ENCODE measurements at places on chromosomes 5 and 9.
A peak's percentile ranks its signal among the peaks of the same experiment; 100 is the strongest.

GRCh38 chr5:91110686-91111085 lies 272.4 kb downstream of the ARRDC3 start:
- no peak for DNase-seq

GRCh38 chr5:145898171-145898570 lies 25.4 kb upstream of the GRXCR2 start:
- DNase-seq = no peak

- DNase-seq = no peak
Measured at GRCh38 chr5:51382521-51383130, 622 bp upstream of the ISL1 start.

- peak; percentile 21 for DNase-seq
Measured at GRCh38 chr9:131799177-131799823, 59.4 kb upstream of the RAPGEF1 start.

- no peak for DNase-seq
Measured at GRCh38 chr9:3534614-3535404, 9.0 kb upstream of the RFX3 start.

- DNase-seq = no peak
Measured at GRCh38 chr5:21574438-21574837, 1278.7 kb downstream of the CDH12 start.

- no peak for DNase-seq
Measured at GRCh38 chr5:179893076-179893957, 14.4 kb downstream of the TBC1D9B start.

- no peak for DNase-seq
Measured at GRCh38 chr5:96173366-96173765, 211.7 kb upstream of the ELL2 start.

DNA sequence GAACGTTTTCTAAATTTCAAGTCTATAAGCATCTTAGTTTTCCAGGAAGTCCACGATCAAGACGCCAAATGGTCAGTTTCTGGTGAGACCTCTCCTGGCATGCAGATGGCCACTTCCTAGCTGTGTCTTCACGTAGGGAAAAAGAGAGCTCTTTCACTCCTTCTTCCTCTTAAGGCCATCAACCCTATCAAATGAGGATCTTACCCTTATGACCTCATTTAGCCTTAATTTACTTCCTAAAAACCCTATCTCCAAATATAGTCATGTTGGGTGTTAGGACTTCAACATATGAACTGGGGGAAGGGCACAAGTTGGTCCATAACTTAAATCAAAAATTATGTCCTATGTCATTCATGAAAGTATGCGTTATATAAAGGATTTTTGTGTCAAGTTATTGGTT lies 229.5 kb downstream of the ARL15 start:
- DNase-seq = no peak

GRCh38 chr5:144076521-144077083 lies 93.9 kb downstream of the YIPF5 start:
- no peak for DNase-seq

DNA sequence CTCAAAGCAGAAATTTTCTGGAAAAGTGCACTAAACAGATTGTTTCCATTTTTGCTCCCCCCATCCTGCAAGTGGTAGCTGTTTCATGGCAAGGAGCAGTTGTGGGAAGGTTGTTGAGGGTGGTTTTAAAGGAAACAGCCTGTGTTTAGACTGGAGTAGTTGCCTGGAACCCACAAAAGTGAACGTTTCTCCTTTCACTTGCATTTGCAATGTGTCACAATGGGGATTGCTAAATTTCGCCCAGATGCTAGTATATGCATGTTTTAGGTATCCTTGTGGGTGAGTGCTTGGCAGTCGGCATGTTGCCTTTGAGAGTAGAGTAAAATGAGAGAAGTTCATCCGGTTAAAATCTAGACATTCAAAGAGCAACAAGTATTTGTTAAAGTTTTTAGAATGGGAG lies 1099.9 kb upstream of the DMAC1 start:
- DNase-seq = no peak

DNA sequence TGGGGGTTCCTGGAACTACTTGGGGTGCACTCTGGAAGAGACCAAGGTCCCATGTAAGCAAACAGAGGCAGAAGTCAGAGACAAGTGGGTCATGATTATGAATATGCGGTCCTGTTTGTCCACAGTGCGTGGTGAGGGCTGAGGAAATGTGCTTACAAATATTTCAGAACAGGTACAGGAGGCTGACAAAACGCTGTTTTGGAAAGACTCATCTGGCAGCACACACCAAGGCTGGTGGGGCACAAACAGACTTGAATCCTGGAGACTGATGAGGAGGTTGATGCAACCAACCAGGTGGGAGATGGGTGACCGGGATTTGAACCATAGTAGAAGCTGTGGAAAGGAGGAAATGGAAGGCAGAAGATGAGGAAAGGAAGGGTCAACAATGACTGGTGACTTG lies 83.8 kb downstream of the ADRB2 start:
- no peak for DNase-seq

DNA sequence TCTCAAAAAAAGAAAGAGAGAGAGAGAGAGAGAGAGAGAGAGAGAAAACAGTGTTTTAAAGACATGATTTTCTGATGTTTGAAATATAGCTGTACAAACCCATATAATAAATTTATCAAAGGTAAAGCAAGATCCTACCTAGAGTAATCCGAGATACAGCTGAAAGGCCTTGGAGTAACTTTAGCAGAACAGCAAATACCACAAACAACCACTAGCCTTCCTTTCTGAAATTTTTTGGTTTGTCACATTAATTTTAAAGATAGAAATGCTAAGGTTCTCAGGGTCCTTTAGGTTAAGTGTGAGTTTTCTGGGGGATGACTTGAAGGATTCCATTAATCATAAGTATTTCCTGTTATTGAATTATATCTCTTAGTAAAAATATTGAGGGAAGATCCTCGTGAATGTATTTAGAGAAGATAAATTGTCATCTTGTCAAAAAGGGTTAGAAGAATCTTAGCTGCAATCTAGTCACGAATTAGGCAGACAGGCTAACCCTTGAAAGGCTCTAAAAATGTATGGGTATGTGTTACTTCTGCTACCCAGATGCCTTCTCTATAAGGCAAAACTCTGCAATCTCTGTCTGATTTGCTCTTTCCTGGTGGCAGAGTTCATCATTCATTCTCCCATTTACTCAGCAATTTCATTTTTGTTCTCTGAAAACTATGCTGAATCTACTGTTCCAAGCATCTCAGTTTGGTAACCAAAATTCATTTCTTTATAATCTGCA lies 27.3 kb downstream of the F2RL2 start:
- no peak for DNase-seq

GRCh38 chr5:130541617-130542221 lies 623.3 kb downstream of the HINT1 start:
- DNase-seq = no peak

DNA sequence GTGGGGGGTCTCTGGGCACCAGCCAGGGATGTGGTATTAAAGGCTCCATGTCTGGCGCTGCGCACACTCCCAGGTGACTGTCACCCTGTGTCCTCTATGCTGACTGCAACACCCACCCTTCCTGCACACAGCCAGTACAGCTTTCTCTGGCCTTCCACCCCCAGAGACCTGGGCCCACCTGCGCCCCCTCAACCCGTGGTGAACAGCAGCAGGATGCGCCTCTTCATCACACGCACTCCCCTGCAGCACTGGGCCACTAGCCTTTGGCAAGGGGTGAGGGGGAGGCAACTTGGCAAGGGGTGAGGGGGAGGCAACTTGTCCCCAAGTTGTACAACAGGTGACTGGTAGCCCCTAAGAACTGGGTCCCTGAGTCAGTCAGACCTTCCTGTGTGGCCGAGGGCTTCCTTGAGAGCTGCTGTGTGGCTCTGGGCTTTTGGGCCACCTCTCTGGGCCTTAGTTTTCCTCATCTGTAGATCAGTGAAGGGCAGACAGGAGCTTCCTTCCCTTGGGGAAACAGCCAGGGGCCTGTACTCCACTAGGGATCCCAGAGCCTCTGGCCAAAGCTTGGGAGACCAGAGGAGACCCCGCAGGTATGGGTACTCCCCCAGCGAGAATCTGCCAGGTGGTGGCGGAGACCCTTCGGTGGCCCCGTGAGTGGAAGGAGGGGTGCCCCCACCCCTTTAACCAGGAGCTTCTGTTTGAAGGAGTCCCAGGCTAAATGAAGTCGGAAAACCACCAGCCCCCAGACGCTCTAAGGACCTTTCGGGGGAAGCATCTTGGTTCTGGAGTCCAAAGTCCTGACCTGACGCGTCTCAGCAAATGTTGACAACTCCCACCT lies 4.5 kb downstream of the CRAT start:
- DNase-seq = no peak

- no peak for DNase-seq
Measured at GRCh38 chr9:37984278-37984671, 80.3 kb upstream of the SLC25A51 start.

DNA sequence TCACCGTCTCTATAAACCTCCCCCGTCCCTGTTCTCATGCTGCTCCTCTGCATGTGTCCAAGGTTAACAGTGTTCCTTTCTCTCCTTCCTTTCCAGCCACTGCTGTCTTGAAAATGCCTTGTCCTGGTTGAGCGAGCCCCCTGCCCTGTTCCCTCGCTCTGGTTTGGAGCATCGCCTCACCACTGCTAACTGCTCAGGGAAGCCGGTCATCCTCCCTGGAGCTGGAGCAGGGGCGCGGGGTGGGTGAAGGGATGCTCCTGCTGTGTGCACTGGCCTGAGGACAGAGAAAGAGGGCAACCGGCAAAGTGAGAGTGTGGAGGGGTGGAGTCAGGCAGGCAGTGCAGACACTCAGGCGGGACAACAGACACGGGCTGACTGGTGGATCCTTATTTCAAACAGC lies 19.4 kb downstream of the UBE2QL1 start:
- DNase-seq = no peak

- no peak for DNase-seq
Measured at GRCh38 chr5:97093193-97093592, 49.2 kb downstream of the LIX1 start.

GRCh38 chr5:99879791-99880511 lies 655.2 kb upstream of the FAM174A start:
- DNase-seq = no peak

DNA sequence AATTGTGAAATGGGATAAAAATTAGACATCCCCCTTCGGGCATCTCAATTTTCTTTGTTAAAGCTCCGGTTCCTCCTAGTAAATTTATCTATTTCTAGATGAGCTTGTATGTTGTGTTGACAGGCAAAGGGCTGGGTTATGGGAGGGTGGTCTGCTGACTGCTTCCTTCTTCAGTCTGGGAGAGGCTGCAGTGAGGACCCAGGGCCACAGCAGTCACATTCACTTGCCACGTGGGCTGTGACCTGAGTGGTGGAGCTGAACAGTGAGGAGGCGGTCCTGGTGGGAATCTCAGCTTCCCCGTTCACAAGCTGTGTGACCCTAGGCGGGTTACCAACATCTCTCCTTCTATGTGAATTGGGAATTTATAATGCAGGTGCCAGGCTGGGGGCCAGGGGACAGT lies 57.5 kb upstream of the RXRA start:
- DNase-seq = no peak

DNA sequence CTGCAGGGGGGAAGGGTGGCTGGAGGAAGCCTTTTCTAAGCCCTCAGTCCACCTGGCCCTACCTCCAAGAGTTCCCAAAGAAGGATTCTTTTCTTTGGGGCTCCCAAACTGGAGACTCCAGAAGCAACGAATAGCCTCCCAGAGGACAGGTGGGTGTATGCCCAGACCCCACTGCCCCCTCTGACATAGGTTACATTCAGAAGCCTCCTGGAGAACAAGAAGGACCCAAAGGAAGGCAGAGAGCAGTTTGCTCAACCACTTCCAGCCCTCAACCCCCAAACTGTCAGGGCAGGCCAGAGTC lies 10.3 kb downstream of the HK3 start:
- no peak for DNase-seq

- DNase-seq = no peak
Measured at GRCh38 chr5:34977934-34978613, 48.7 kb downstream of the DNAJC21 start.

DNA sequence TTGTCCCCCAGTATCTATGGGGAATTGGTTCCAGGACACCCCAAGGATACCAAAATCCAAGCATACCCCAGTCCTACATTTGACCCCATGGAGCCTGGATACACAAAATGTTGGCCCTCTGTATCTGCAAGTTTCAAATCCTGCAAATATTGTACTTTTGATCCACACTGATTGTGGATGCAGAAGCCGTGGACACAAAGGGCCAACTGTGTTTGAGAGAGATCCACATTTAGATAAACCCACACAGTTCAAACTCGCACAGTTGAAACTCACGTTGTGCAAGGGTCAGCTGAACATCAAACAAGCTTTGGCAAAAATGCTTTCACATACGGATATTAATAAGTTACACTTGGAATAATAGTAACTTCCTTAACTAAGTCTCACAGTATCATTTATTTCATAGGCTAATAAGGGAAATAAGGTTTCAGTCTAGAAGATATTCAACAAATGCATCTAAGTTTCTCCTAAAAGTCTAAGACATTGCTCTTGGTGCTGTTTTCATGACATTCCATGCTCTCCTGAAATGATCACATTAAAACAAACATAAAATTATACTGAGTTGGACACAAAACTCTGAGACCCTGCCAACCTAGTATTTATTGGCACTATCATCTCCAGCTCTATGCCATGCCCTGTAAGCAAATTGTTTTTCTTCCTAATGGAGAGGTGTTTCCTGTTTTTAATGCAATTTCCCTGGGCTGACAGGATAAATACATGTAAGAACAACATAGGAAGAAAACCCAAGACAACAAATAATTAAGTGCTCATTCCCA lies 32.3 kb downstream of the ACTL7A start:
- no peak for DNase-seq

DNA sequence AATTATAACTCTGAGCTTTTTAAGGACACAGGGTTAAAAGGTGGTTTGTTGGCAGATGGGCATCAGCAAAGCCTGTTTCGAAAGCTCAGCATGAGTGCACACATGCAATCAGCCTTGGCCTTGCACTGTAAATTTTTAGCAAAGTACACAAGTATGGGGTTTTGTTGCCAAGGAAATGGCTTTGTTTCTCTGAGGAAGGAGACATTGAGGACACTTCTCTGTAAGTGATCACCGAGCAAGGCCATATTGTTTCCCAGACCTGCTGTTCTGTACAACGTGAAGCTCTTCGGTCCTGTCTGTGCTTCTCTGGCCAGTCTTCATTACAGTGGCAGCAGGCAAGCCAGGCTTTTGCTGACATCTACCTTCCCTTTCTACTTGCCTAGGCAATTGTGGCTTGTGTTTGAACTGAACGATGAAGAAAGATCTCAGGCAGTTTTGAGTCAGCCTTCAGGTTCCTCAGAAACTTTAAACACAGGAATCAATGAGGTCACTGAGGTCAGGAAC lies 27.9 kb upstream of the GLRX start:
- no peak for DNase-seq

DNA sequence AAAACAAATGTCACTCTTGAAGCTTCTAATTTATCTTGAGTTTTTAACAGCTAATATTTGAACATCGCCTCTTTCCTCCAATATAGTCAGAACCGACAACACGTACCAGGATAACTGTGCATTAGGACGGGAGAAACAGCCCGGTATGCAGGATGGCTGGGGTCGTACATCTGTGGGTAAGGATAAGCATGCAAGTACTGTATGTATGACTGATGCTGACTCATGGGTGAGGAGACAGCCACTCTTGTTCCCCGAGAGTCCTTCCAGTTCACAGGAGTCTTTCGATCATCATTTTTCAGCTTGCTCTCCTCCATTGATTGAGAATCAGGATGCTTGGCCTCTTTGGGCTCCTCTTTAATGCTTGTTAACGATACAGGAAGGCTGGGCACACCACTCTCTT lies 102.3 kb downstream of the ZNF608 start:
- DNase-seq = no peak
